ENCODE measurements at places on chromosomes 7 and 10.

DNA sequence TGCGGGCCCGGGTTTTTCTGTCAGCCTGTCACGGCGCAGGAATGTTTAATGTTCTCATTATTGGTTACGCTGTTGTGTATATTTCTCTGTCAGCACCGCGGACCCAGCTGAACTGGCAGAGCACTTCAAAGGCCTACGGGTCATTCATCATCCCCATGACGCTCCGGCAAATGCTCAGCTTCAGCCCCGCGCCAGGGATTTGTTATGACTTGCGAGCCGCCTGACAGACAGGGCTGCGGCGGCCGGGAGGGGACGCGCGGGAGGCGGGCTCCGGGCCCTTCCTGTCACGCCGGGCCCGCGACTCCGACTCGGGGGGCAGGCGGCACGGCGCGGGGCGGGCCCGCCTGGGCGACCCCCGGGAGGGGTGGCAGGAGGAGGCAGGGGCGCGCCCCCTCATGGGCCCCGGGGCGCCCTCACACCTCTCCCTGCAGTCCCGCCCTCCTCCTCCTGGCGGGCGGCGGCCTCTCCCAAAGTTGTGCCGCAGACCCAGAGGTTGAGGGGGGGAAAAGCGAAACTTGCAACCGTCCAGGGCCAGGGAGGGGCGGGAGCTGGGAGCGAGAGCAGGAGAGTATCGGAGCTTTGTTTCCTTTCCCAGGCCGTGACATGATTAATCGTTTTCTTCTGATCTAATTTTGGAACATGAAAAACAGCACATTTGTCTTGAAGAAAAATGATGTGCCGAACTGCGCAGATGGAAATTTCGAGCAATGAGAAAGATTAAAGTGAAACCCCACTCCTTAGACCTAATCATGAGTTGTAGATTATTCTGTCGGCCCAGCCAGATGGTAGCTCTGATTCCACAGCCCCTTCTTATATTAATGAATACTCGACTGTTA lies 59.3 kb upstream of the COMTD1 start:
- DNase-seq: no peak

- no peak for DNase-seq
Observed at GRCh38 chr7:3217166-3217565, 83.9 kb upstream of the SDK1 start.

GRCh38 chr10:103897241-103897774 lies 20.7 kb downstream of the STN1 start:
- no peak for DNase-seq

GRCh38 chr7:77475181-77475580 lies 59.0 kb upstream of the GSAP start:
- DNase-seq: no peak

DNA sequence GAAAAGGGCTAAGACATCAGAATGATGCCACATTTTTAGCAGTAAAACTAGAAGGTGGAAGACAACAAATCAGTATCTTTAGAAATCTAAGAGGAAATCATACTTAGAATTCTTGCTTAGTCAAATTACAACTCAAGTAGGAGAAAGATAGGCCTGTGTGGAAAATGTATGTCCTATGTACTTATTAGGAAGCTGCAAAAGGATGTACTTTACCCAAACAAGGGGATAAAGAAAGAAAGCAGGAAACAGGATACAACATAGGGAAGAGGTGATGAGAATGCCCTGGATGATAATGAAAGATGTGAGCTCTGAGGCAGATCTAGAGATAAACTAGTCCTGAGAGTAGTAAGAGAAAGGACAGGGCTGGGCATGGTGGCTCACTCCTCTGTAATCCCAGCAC lies 54.9 kb downstream of the RNLS start:
- no peak for DNase-seq

- DNase-seq: no peak
Observed at GRCh38 chr10:29642990-29643389, 8.2 kb upstream of the SVIL start.

GRCh38 chr7:16695621-16696237 lies 49.7 kb downstream of the BZW2 start:
- DNase-seq: no peak

DNA sequence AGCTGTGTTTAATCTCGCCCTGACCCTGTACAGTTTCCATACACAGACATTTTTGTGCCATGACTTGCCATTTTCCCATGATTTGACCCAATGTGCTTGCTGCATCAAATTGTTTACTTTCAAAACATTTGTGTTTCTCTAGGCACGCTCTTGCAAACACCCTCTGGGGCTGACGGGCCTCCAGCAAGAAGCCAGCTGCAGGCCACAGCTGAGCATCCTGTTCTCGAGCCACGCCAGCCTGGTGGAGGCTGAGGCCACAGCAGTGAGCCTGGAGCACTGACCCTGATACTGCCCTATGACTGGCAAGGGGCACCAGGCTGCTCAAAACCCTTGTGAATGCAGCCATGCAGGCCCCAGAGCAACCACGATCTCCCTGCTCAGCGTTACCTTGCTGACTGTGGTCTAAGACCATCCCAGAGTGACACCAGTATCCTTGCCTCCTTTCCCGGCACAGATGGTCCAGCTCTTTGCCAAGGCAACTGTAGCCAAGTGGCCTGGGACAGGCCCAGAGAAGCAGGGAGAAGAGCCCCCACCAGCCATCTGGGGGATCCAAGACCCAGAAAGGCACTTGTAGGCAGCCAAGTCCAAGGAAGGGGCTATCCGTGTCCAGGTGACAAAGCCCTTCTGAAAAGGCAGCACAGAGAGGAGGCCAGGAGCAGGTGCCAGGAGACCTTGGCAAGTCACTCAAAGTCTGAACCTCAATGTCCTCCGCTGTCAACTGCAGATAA lies 78.5 kb downstream of the OAT start:
- DNase-seq: no peak

DNA sequence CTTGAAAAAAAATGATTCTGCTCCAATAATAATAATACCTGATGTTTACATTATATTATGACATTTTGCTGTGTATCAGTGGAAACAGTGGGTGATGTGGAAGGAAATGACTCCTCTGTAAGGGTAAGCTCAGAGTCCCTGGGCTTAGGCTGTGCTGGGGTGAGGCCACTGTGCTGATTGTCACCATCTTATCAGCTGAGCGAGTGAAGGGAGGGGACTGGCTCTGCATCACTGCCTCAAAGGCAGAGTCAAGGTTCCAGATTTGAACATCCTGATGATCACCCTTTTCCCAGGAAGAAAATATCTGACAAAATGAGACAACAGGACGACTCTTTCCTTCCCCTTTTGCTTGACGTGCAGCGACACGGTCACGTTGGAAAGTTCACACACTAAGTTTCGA lies 24.0 kb upstream of the HABP2 start:
- DNase-seq: no peak

DNA sequence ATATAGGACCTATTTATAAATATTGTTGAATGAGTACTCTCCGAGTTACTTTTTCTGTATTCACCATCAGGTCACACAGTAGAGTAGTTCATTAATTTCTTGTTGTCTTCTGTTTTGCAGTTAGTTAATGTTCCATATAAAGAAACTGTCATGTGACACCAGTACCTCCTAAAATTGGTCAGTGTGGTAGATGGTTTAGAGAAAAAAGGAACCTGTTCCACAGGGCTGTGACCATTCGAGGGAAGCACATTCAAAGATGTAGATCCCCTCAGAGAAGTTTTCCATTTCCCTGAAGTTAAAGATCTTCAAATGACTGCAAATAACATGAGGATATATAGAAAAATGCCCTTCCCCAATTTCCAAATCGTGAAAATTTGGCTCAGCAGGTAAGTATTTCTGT lies 45.7 kb downstream of the PRPF18 start:
- DNase-seq: no peak

DNA sequence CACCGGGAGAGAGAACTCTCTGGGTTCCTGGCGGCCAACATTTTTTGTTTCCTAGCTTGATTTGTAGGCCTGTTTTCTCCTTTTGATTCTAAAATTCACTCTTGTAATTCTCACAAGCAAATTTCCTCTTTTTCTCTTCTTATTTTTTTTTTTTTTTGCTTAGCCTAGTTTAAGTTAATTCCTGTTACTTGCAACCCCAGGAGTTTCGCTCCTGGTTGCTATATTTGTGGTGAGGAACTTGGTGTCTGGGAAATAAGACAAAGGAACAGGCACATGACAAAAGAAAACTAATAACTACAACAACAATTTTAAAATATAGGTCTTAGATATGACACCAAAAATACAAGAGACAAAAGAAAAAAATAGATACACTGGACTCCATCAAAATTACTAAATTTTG lies 6.7 kb downstream of the AOAH start:
- DNase-seq: no peak

- DNase-seq: no peak
Observed at GRCh38 chr7:22601812-22602565, 102.0 kb upstream of the STEAP1B start.

- no peak for DNase-seq
Observed at GRCh38 chr10:4546500-4546899, 279.5 kb upstream of the AKR1E2 start.

DNA sequence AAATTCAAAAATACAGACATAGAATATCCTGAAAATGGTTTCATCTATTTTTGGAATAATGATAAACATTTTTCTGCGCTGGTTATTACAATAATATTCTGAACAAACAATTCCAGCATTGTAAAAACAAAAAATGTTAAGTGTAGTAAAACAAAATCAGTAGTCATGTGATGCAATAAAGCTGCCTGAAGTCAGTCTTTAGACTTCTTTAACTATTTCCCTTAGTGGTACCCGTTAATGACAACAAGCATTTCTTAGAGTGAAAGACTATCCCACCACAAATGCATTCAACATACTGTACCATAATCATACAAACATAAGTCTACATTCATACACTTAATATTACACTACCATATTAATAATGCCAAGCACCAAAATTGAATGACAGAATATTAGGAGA lies 1.6 kb downstream of the SKAP2 start:
- DNase-seq: no peak

DNA sequence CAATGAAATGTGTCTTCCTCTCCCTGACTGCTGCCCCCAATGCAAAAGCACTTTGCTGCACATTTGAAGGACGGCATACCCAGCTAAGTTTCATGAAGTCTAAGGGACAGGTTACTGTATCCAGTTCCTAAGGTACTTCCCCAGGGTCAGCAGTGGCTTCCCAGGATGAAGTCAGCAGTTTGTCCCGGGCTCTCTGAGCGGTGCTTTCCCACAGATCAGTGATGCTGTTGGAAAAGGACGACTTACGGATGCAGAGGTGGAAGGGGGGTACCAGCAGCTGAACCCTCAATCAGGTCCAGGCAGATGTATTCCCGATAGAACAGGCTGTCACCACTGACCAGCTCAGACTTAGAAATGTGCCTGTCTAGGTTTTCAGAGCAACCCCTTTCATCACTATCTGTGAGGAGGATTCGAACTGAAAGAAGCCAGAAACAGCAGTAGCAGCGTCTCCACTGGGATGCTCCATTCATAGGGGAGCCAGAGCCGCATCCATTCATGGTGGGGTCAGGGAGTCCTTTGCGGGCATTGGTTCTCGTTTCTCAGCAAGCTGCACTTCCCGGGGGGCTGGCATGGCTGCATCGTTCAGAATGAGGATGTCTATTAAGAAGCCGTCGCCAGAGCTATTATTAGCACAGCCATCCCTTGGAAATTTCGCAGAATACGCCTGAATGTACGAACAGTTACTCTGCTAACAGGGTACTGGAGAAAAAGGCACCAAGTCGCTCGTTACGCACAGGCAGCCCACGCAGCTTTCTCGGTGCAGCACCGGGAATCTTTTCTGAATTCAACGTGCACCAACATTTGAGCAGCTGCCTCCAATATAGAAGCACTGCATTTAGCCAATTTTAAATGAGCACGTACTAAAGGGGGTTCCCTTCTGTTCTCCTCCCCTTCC lies 303.7 kb downstream of the PRPF18 start:
- DNase-seq: no peak

DNA sequence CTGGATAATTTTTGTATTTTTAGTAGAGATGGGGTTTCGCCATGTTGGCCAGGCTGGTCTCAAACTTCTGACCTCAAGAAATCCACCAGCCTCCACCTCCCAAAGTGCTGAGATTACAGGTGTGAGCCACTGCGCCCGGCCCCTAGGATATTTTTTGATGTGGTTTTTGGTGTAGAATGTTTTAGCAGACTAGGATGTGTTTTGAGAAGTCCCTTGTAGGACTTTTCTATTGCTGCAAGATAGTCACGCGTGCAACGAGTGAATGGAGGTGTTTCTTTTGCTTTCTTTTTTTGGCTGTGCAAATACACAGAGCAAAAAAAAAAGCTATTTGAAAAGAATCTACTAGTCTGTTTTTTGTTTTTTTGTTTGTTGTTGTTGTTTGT lies 29.8 kb upstream of the KLF6 start:
- no peak for DNase-seq

DNA sequence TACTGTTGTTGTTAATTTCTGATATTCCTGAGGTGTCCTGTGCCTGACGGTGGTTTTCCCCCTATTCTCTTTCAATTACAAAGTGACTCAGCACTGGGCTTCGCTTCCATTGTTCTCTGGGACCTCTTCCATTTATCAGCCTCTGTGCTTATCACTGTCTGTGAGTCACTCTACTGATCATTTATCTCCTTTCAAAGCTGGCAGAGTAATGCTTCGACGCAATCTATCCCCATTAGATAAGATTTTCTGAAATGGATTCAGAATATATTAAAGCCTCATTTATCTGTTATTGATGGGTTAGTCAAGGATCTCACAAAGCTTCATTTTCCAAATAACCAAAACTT lies 679.2 kb downstream of the SDK1 start:
- DNase-seq: no peak

GRCh38 chr10:33878238-33878786 lies 543.8 kb upstream of the NRP1 start:
- no peak for DNase-seq

- DNase-seq: no peak
Observed at GRCh38 chr7:135980665-135981180, 3.6 kb upstream of the MTPN start.

DNA sequence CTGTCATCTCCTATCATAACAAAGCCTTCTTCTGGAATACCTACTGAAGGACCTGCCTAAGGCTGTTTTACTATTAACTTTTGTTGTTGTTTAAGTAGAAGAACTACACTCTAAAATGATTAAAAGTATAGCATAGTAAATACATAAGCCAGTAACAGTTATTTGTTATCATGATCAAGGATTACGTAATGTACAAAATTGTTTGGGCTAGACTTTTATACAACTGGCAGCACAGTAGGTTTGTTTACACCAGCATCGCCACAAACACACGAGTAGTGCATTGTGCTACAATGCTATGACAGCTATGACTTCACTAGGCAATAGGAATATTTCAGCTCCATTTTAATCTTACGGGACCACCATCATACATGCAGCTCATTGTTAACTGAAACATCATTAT lies 169.1 kb downstream of the LRRN3 start:
- no peak for DNase-seq

DNA sequence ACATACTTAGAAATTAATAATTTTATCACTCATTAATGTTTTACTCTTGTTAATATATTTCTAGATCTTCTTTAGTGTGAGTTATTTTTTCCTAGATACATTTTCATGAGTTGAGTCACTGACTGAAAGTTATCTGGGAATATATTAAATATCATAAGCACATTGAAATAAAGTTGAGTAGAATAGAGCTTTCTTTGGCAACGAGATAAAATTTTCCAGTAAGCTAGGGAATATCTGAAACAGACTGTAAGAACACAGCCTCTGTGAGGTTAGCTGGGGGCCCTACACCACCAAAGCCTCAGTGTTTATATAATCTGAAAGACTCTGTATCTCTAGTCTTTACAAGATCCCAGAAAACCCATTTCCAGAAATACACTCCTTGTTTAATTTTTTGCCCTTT lies 347.8 kb upstream of the PLXDC2 start:
- DNase-seq: no peak
